ENCODE measurements at places on chromosomes 3 and 15.

- DNase-seq, result no peak
These were observed 56.5 kb downstream of the GHSR start for GRCh38 chr3:172391592-172392302.

DNA sequence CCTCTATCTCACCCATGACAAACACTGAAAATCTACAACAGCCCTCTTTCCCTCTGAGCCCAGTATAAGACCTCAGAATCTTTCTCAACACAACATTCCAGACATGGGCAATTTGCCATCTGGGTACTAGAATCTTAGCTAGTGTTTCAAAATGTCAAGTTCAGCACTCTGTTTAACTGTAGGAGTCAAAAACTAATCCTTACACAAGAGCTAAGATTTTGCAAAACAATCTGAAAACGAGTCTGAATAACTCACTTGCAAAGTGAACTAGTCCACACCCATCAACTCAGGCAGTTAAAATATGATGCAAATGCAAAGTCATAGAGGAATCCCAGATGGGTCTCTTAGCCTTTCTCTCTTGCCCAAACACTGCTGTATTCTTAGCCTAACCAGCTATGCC, 67.8 kb downstream of the GPR176 start:
- DNase-seq, result no peak

DNA sequence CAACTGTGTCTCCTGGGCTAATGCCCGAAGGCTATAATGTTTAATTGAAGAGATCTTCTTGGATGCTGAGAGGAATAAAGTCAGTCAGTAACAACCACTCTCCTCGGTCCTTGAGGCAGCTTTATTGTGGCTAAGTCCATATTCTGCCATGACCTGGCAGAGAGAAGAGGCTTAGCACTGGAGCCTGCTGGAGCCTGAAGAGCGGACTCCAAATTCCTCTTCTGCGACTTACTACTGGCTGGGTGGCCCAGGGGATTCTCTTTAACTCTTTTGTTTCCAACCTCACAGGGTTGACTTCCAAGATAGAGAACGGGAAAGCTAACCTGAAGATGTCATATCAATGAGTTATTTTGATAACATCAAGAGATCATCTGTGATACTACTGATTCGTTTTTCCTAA, 71.1 kb downstream of the MYO1E start:
- no peak for DNase-seq

DNA sequence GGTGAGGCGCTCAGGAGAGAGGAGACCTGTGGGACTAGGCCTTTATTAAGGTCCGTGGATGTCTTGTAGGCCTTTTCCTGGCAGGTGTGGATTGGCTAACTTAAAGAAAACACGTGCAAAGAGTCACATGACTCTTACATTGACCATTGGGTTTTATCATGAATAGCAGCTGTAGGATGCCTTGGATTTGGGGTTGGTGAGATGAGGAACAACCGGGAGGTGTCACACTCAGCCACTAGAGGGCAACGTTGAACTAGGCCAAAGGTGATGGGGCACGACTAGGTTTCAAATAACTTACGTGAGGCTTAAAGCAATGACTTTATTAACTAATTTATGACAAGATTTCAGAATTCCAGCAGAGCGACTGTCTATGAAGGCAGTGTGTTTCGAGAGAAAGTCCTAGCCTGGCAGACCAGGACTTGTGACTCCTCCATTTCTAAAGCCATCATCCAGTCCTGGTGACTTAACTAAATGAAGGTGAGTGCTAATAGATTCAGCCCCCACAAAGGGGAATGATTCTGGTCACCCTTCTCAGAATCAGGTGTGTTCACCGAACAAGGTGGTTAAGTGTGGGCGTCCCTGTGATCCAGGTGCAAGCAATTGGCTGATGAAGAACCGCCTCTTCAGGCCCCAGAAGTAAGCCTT, 345.6 kb downstream of the MCTP2 start:
- DNase-seq, result no peak

DNA sequence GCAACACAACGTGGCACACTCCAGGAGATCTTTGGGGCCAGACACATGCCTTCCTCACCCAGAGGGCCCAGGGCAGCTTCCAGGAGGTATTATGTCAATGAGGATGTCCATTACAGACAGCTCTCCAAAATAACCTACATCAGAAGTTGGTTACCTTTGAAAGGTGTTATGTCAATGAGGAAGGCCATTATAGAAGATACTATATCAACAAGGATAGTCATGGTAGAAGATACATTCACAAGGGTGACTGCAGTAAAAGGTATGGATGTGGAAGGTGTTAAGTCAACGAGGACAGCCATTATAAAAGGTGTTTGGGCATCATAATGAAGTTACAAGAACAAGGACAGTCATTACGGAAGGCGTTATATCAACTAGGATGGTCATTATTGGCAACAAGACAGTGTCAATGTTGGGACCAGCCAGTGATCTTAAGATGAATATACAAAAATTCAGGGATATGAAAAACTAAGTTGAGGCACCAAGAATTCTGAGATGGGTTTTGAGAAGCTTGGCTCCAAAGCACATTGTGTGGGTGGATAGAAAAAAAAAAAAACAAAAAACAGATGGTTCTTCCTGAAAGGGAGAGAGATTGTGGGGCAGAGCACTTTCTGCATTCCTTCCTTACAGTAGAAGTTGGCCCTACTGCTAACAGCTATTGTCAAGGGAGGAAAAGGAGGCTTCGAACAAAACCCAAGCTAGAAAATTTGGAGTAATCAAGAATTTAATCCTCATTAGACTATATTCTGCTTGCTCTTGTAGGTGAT, 11.2 kb downstream of the CDCP1 start:
- DNase-seq, result no peak

GRCh38 chr15:25022233-25022632, 67.4 kb downstream of the SNRPN start:
- no peak for DNase-seq

GRCh38 chr15:67172172-67172571, 82.3 kb downstream of the AAGAB start:
- DNase-seq, result no peak
